ENCODE measurements at places on chromosomes 13 and 19.

DNA sequence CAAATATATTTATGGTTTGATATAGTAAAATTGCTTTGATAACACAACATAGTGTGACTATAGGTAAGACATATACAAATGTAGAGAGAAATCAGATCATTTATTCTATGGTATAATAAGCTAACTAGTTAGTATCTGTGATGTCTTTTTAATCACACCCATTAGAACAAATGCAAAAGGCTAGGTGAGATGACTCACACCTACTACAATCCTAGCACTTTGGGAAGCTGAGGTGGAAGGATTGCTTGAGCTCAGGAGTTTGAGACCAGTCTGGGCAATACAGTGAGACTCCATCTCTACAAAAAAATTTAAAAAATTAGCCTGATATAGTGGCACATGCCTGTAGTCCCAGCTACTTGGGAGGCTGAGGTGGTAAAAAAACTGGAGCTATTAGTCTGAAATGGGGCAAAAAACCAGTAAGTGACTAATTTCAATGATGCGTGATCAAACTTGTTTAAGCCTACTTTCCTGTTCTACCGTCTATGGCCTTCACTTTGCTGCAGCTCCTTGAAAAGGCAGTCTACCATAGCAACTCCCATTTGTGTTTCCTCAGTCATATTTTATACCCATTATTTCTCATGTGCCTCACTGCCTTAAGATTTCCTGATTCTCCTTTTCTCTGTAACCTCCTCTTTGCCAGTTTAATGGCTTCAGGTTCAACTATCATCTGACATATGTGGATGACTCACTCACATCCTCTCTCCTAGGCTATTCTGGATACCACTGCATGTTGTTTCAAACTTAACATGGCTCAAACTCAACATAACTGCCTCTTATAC lies 12.5 kb downstream of the ALG5 start:
- DNase-seq, result no peak

DNA sequence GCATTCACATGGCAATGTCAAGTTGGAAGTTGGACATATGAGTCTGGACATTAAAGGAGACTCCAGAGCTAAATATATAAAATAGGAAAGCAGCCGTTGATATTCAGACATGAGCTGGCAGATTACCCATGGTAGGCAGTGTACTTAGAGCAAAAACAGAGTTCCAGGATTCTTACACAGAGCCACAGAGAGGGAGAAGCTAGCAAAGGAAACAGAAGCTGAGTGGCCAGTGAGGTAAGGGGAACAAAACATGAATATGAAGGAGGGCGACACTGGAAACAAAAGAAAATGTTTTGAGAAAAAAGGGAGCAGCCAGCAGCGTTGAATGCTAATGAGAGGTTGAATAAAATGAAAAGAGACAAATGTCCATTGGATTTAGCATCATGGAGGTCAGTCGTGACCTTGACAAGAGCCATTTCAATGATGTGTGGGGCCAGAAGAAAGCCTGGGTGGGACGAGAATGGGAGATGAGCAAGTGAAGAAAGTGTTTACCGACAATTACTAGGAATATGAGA lies 198.4 kb downstream of the POU4F1 start:
- no peak for DNase-seq

GRCh38 chr13:46679369-46680120 lies 117.4 kb downstream of the ESD start:
- DNase-seq, result no peak

DNA sequence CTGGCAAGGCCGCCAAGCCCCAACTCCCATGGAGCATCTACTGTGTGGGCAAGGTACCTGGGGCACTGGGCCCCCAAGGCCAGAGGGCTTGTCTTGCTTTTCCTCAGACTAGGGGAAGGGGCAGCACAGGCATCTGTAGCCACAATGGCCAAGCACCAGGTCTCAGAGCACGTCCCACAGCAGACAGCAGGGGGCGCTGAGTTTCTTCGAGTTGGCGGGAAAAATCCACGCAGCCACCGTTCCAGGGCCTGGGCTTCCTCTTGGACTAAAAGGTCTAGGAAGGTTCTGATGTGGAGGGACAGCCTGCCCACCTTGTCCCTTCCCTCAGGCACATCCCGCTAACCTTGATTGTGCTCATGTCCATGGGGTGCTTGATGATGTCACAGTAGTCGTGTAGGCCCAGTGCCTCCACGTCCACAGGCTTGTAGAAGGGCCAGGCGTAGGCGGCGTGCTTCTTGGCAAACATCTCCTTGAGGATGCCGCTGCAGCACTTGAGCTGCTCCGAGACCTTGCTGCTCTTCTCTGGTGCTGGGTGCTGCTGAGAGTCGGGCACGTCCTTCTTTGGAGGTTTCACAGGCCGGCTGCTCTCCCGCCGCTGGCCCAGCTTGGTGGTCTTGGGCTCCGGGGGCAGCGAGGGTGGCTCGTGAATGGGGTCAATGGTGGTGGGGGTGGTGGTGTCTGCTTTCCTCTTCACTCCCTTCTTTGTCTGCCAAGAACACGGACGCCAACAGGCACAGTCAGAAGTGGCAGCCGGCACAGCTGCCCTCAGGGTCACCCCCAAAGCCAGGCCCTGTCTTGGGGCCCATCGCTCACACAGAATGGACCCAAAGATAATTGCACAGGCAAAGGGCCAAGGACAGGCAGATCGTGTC lies 32.0 kb upstream of the EPHX3 start:
- DNase-seq, result peak; percentile 15

- no peak for DNase-seq
Measured at GRCh38 chr19:48274173-48274572, 4.3 kb downstream of the ZNF114 start.

GRCh38 chr13:114088234-114088633 lies 44.2 kb downstream of the RASA3 start:
- DNase-seq, result no peak

GRCh38 chr13:89891416-89891815 lies 1456.1 kb upstream of the MIR17HG start:
- DNase-seq, result no peak

- DNase-seq, result no peak
Measured at GRCh38 chr19:28862238-28862637, 350.7 kb downstream of the UQCRFS1 start.

DNA sequence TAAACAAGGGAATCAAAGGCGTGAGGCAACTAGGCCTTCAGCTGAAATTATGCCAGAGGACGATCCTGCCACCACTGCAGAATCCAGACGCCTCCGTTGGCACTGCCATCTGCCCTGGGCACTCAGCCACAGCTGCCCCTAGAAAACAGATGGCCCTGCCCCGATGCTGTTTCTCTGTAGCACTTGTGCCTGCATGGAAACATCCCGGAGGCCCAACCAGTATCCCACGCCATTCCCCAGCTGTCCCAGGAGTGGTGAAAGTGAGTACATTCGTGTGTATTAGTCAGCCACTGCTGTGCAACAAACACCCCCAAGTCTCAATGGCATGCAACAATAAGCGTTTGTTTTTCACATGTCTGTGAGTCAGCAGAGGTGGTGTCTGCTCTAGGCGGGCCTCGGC lies 8.9 kb upstream of the CRTC1 start:
- no peak for DNase-seq

DNA sequence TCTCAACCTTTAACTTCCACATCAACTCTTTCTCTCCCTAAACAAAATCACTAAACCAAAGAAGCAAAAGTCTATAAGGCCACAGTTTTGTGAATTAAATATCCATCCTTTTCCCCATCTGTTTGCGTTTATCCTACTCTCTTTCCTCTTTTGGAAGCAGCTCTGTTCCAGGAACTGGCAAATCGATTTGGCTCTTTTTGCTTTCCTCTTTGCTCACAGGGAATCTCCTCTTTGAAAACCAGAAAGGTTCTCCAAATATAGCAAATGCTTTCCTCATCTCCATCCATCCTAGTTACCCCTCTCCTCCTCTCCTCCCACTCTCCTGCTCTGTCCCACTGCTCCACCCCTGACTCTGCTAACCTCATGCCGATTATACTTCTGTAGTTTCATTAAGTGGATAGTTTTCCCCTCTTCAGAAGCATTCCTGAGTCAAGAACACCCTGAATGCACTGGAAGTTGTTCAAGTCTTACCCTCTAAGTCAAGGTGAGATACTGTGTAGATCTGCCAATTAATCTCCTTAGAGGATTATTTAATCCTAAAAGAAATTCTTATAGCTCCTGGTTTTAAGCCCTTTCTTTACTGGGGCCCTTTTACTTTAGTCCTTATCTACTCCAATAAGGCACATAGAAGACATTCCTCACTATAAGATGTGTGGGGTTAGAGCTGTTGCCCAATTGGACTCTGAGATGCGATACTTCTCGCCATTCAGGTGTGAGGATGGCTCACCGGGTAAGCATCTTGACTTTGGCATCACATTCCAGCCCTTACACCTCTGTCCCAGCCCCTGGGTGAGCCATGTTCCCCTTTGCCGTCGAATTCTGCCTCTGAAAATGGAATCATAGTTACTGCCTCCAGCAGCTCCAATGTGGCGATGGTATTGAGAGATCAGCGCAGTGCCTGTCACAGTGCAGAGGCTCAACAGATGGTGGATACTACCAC lies 67.6 kb downstream of the COL4A2 start:
- DNase-seq, result no peak

DNA sequence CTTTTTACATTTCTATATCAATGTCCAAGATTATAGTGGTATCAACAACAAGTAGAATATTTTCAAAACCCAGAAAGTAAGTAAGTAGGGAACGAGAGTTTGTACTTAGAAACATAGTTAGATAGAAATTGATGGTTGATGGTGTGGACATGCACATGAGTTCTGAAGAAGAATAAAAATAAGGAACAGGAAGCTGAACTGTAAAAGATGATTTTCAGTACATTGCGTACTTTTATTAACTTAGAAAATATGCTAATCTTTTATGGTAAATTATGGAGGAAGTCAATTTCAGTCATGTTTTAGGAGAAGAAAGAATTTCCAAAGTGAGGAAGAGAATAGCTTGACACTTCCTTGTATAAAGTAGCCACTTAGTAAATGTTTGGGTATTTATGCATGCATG lies 12.3 kb upstream of the GPR18 start:
- no peak for DNase-seq

GRCh38 chr19:44615863-44616247 lies 2.5 kb downstream of the IGSF23 start:
- no peak for DNase-seq

GRCh38 chr13:30132623-30133553 lies 174.5 kb downstream of the KATNAL1 start:
- peak; percentile 63 for DNase-seq

DNA sequence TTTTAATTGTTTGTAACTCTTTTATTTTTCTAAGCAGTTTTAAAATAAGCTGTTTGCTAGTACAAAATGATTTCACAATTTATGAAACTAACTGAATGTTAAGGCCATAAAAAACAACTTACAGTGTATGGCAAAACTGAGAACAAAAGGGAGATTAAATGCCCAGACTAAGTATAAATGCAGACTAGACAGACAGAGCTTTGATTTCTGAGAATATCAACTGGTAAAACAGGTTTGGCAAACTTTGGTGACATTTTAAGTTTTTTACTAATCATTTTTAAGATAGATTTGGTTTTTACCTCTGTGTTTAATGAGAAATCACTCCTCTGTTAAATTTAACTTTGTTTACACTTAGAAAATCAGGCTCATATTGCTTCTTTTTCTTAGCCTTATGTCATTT lies 127.5 kb upstream of the KLF5 start:
- no peak for DNase-seq

GRCh38 chr13:38180126-38180525 lies 169.5 kb upstream of the UFM1 start:
- no peak for DNase-seq

DNA sequence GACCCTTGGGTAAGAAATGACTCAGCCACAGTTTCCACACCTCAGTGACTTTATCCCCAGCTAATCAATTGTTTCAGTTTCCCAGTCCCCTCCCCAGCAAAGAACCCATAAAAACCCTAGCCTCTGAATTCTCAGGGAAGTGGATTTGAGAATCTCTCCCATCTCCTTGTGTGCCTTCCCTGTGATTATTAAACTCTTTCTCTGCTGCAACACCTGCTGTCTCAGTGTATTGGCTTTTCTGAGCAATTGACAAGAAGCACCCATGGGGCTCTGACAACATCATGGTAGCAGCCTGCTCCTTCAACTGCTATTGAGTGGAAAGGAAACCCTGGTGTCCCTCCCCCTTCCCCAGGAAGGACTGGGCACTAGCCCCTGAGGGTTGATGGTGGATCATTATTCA lies 73.7 kb downstream of the UQCRFS1 start:
- no peak for DNase-seq

DNA sequence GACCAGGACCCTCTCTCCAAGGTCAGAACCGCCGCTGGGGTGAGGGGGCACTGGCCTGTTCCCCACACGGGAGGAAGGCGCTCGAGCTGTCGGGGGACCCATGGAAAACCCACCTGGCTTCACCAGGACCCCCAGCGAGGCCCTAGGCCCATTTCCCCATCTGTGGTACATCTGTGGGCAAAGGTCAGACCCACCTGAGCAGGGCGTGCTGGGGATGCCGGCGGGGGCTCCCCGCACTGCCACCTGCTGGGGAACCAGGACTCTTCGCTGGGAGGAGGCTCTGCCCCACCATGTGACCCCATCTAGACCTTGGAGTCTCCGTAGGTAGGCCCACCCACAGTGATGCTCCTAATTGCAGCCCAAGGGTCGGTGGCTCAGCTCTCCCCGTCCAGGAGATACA lies 511 bp downstream of the WDR88 start:
- DNase-seq, result no peak

DNA sequence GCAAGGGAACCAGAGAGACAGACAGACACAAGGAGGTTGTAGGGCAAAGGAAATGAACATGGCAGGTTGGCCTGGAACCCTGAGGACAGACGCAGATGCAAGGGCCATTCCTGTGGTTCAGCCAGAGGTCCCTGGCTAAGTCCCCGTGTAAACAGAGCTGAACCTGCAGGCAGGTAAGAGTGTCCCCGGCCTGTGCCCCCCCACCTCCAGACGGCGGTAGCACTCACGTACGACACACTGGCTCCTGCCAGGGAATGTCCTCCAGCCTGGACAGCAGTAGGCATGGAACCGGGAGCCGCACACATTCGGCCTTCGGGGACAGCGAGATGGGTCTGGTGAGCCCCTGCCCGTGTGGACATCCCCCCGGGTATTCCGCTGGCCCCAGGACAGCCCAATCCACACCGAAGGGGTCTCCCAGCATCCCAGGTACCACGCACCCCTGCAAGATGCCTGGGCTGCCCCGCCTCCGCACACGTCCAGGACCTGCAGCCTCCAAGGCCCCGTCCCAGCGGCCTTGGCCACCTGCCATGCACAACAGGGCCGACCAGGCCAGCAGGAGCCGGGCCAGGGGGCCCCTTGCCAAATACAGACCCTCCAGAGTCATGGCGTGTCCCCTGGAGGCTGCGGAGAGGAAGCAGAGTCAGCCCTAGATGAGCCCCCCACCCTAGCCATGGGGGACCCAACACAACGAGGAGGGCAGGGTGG lies 2.4 kb downstream of the FBN3 start:
- no peak for DNase-seq

DNA sequence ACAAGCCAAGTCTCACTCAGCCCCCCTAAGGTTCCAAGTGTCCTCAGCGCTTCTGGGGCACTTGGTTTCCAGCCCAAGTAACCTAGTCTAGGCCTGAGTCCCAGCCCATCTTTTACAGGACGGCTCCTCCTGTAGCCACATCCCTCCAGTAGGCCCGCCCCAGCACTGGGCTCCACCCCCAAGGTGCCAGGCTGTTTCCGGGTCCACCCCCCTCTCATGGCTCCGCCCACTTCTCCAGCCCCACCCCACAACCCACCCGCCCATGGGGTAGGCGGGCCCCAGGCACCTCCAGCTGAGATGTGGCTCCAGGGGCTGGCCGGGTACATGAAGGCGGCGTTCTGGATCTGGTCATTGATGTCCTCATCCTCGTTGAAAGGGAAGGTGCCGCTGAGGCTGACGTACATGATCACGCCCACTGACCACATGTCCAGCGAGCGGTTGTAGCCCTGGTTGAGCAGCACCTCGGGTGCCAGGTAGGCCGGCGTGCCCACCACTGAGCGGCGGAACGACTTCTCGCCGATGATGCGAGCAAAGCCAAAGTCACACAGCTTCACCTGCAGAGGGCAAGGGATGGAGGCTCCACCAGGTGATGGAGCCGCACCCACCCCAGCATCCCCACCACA lies 17.2 kb upstream of the DACT3 start:
- no peak for DNase-seq

Data from LNCaP clone FGC (cell line).